ENCODE measurements at places on chromosomes 7 and 10.
A peak's percentile ranks its signal among the peaks of the same experiment; 100 is the strongest.

DNA sequence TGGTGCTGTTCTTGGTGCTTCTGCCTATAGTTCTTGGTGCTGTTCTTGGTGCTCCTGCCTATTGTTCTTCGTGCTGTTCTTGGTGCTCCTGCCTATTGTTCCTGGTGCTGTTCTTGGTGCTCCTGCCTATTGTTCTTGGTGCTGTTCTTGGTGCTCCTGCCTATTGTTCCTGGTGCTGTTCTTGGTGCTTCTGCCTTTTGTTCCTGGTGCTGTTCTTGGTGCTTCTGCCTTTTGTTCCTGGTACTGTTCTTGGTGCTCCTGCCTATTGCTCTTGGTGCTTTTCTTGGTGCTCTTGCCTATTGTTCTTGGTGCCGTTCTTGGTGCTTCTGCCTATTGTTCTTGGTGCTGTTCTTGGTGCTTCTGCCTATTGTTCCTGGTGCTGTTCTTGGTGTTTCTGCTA, 71.1 kb downstream of the PTPRN2 start:
- no peak for DNase-seq

GRCh38 chr7:84714765-84715164, 472.1 kb downstream of the SEMA3D start:
- DNase-seq, result no peak

GRCh38 chr7:43764039-43764761, 5.7 kb downstream of the BLVRA start:
- no peak for DNase-seq

DNA sequence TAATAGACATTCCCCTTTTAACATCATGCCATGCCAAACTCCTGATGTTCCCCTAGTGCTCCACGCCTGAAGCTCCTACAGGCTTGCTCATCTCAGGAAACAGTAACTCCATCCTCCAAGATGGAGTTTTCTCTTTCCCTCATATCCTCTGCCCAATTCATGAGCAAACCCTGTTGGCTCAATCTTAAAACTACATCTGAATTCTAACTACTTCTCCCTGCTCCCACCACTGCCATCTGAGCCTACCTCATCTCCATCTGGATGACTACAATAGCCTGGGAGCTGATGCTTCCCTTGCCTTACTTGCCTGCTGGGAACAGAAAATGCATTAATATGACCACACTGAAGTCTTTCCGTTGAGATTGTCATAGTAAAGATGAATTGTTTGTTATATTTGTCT, 271.7 kb upstream of the MKLN1 start:
- DNase-seq, result no peak

- no peak for DNase-seq
Measured at GRCh38 chr7:105854498-105854897, 21.9 kb downstream of the ATXN7L1 start.

GRCh38 chr7:144452064-144452463, 48.6 kb upstream of the NOBOX start:
- DNase-seq, result no peak

DNA sequence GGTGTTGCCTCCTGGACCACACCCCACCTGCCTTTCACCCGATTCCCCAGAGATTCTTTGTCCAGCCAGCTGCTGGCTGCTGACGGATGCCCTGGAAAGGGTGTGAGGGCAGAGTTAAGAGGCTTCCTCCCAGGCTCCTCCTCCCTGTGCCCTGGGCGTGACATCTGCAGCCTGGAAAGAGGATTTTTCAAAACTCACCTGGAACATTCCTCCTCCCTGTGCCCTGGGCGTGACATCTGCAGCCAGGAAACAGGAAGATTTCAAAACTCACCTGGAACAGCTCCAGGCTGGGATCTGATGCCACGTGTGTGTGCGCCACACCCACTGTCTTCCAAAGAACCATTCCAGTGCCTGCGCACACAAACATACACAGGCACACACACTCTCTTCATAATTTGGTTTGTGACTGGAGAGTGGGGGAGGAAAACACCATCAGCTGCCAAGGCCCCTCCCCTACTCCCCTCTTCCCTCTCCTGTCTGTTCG, 5.2 kb downstream of the MARVELD1 start:
- DNase-seq, result no peak

- no peak for DNase-seq
Measured at GRCh38 chr10:43820663-43821062, 172.0 kb upstream of the ZNF32 start.

DNA sequence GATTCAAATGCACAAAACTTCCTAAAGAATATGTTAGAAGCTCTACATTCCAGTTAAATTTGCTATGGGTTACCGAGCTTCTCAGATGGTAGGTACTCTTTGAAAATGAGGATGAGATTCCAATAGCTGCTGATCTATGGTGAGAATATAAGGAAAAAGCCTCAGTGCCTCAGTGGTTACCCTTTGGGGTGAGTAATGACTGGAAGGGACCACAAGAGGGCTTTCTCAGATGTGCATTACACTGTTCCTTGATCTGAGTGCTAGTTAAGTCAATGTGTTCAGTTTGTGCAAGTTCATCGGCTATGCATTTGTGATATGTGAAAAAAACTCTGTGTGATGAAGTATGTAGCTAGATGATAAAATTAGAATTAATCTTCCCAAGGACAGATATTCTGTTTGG, 3.5 kb downstream of the NRCAM start:
- no peak for DNase-seq

GRCh38 chr7:155143381-155143780, 73.3 kb downstream of the HTR5A start:
- DNase-seq, result no peak

DNA sequence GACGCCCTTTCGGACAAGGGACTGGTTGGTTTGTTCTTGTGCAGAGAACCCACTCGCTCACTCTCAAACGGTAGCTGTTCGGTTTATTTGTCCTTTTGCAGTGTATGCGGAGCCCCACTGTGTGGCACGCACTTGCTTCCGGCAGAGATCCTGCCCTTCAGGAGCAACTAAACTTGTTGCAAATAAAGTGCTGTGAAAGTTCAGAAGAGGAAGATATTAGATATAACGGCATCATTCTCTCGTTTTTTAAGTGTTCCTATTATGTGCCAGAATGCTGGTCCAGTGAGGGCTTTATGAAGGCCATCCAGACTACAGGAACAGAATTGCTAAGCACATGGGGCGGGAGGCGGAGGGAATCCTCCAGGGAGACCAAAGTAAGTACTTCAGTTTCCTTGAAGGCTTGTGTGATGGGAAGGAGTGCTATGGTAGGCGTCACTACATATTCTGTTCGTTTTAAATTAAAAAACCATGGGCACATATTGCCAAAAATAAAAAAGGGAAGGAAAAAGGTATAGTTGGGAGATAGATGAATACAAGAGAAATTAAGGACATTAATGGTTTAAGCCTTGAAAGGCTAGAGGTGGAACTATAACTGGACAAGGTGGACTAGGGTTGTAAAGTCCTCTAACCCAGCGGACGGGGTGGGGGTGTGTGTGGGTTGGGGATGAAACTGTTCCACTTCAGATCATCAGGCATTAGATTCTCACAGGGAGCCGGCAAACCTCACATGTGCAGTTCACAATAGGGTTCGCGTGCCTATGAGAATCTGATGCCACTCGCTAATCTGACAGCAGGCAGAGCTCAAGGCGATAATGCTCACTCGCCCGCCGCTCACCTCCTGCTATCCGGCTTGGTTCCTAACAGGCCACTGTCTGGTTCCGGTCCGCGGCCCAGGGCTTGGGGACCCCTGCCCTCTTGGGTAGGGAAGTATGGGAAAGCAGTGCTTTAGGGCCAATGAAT, 704 bp upstream of the ERLIN1 start:
- DNase-seq, result no peak

DNA sequence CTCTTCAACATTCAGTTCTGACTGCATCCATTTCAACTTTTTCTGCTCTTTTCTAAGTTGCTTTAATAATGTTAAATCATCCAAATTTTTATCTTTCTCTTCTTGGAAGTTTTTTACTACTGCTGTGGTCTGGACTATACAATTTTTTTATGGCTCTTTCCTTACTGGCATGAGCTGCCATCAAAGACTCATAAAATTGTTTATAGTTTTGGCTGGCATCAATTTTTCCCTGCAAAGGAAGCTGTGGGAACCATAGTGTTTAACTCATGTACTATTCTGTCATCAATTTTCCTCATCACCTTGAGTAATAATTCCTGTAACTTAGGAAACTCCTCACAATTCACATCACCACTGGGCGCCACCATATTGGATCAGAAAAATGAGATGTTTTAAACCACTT, 77.6 kb upstream of the A1CF start:
- DNase-seq, result no peak

GRCh38 chr10:51892313-51892712, 192.9 kb upstream of the CSTF2T start:
- no peak for DNase-seq

GRCh38 chr10:89810908-89811525, 109.6 kb downstream of the KIF20B start:
- no peak for DNase-seq

- DNase-seq, result no peak
Measured at GRCh38 chr10:79306644-79307220, 40.5 kb upstream of the PPIF start.

- DNase-seq, result no peak
Measured at GRCh38 chr7:153383781-153384180, 624.2 kb downstream of the ACTR3B start.

- no peak for DNase-seq
Measured at GRCh38 chr10:17984056-17984455, 32.3 kb downstream of the SLC39A12 start.

- no peak for DNase-seq
Measured at GRCh38 chr10:116521424-116522290, 24.1 kb upstream of the PNLIP start.

GRCh38 chr10:60778214-60778970, at the start of gene CDK1:
Gene CDK1, plus strand, starts transcription at chr10:60778478. Its CDS starts 1,688 bp downstream, at chr10:60780166.
- DNase-seq, result peak; percentile 93

- DNase-seq, result no peak
Measured at GRCh38 chr7:27106181-27106900, 3.9 kb upstream of the HOXA2 start.

- DNase-seq, result no peak
Measured at GRCh38 chr10:48598243-48598935, 6.5 kb downstream of the ARHGAP22 start.

GRCh38 chr10:113754768-113755167, 3.3 kb downstream of the PLEKHS1 start:
- DNase-seq, result no peak

GRCh38 chr10:129305046-129305445, 162.0 kb upstream of the MGMT start:
- DNase-seq, result no peak

DNA sequence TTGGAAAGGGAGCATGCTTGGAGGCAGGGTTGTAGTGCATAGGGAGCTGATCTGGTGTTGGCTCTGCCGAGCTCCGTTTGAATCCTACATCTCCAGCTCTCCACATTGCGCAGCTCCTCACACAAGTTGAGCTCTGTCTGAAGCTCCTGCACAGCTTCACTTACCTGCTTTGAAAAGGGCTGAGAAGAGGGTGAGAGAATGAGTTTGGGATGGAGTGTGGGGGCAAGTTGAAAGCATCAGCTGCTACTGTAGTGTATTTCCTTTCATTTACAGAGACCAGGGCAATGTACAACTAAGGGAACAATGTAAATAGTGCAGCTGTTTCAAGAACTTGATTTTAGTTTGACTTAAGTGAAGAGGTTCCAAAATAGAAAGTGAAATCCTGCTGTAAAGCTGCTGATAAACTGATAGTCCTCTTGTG, 88.5 kb downstream of the VTI1A start:
- DNase-seq, result no peak

GRCh38 chr10:23676296-23676695, 237.4 kb downstream of the OTUD1 start:
- no peak for DNase-seq

GRCh38 chr10:11168423-11169090, 150.9 kb downstream of the CELF2 start:
- DNase-seq, result no peak

DNA sequence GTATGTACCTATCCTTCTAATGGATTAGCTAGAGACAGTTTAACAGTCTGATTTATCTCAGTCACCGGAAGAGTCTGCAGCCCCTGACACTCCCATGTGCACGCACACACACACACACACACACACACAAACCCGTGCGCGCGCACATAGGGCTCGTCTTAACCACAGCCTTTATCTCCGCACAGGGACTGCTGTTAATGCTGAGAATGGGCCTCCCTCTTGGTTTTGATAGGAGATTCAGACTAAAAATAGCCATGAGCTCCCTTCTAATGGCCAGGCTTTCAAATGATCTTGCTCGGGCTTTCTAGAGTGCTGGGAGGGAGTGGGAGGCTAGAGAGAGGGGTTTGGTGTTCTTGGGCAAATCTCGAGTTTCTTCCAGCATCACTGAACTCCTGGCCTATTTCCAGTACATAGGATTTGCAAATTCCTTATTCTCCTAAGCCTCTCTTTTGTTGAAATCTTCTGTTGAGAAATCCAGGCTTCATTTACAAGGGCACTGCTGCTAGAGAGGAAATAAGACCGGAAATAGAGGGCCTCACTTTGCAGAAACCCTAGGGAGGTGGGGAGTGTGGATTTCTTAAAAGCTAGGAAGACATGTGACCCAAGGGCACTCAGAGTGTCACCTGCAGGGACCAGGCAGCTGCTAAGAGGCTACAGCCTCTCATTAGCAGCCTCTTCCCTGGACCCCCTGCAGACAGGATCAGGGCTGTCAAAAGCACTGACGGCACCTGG, 2.4 kb downstream of the TMEM72 start:
- no peak for DNase-seq

DNA sequence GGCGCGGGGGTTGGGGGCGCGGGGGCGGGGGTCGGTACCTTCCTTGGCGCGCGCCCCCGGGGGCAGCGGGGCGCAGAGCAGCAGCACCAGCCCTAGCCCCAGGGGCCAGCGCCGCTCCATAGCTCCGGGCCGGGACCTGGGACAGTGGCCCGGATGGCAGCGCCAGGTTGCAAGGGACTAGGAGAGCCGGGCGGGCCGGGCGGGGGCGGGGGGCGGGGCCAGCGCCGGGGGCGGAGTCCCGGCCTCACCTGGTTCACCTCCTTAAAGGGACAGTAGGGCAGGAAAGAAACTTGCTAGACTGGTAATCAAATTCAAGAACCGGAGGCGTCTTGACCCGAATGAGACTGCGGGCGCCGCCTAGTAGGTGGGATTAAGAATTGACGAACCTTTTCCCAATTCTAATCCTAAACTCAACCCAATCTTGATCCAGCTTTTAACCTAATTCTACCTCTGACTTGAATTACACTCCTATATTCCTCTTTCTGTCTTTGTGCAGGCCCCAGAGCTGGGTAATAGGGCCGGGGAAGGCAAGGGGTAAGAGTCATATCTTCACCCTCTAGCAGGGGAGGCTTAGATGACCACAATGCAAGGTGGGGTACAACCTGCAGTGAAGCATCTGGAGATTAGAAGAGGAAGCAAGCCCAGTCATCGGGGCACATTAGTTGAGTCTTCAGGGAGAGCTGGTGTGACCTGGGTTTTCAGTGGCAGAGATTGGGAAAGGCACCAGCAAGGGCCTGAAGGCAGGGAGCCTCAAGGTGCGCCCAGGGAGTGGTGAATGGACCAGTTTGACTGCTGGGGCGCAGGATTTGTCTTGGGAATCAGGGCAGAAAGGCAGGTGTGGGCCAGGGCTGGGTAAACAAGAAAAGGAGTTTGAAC, at the start of gene EPHA1:
EPHA1 (minus strand) TSS at position 171 of the 876 bp plus-strand sequence; CDS start at position 120, 51 bp downstream.
- no peak for DNase-seq

DNA sequence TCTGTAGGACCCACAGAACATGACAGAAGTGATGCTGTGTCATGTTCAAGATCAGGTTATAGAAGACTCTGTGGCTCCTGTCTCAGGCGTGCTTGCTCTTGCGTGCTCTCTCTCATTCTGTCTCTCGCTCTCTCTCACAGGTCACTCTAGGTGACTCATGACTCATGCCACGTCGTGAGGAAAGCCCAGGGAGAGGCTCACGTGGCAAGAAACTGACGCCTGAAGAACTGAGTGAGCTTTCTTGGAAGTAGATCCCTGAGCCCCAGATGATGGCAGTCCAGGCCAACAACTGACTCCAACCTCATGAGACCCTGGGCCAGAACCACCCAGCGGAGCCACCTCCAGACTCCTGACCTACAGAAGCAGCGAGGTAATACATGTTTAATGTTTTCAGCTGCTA, 103.3 kb downstream of the DNMBP start:
- no peak for DNase-seq
